ENCODE measurements at places on chromosomes 4 and X. TPM values are rescaled to one million over a fixed set of nuclear protein-coding genes. Genes with fewer than 3 reads are reported as not detected.

DNA sequence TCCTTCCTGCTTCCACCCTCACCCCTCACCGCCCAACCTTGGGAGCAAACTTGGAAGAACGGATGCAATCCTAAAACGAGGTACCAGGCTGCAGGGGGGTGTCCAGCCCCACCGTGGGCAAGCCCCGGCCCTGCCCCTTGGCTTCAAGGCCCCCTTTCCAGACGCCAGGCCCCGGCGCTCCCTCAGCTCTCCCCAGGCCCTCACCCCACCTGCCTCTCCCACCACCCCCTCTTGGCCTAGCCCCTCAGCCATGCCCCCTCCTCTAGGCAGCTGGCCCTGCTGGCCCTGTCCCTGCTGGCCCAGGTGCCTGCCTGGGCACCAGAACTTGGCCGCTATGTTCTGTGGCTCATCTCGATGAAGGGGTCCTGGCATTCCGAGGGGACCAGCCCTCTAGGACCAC is 33.8 kb downstream of the LRPAP1 start:
- DNase-seq = no peak

DNA sequence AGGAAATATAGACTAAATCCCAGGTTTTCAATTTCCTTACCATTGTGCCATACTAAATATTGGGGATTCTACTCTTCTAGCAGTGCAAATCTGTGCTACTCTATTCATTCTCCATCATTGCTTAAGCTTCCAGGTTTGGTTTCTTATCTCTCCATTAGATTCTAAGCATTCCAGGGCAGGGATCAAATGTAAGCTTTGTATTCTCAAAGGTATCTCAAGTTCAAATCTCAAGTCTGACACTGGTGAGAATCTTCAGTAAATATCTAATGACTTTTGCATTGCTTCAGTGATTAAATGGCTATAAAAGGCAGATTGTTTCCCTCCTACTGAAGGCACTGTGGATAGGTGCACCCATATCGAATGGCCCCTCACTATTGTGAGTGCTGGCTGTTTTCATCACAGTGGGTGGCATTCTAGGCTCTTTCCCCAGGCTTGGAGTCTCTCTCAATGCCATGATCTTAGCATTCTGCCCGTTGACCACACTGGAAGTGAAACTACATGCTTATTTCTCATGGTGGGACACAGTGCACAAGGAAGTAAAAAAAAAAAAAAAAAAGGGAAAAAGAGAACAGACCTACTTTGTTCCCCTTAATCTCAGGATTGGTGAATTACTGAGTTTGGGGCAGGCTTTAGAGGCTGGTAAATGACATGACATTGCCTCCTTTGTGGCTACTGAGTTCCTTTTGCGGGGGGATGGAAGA is 28.7 kb downstream of the FAM9C start:
- no peak for DNase-seq

GRCh38 chr4:87066403-87067123 is 131.8 kb downstream of the AFF1 start:
- no peak for DNase-seq

DNA sequence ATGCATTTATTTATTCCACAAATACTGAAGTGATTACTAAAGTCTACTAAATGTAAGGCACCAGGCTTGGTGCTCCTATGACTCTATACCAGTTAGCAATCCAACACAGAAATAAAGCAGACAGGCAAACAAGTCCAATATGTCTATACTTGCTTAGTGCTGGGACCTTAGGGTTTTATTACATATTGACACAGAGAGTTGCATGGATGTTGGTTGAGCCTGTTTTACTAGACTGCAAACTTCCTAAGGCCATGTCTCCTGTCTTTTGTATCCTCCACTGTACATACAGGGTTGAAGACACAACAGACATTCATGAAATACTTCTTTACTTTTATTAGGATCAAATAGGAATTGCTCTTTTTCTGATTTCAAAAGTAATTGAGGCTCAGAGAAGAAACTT is 69.0 kb downstream of the LNX1 start:
- no peak for DNase-seq

GRCh38 chr4:38529189-38530115 is 134.5 kb upstream of the KLF3 start:
- no peak for DNase-seq

DNA sequence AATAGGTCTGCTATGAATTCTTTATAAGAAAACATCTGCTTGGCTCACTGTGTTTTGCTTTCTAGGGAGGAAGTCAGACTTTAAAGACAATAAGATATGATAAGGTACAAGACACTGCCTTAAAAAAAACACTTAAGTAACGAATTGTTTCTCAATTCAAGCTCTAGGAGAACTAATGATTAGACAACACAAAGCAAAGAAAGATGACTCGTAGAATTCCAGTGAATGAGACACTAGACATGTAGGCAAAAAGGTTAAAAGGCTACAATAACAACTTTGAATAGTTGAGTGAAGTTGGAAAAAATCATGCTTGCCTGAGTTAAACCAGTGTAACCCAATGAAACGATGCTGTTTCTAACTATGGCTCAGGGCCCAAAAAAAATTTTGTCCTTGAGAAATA is 344.4 kb upstream of the ACTRT1 start:
- no peak for DNase-seq

- no peak for DNase-seq
These were observed 1.3 kb upstream of the CXorf65 start for GRCh38 chrX:71107762-71108360.

- DNase-seq = no peak
These were observed 6.4 kb upstream of the LONRF3 start for GRCh38 chrX:118968031-118968430.

DNA sequence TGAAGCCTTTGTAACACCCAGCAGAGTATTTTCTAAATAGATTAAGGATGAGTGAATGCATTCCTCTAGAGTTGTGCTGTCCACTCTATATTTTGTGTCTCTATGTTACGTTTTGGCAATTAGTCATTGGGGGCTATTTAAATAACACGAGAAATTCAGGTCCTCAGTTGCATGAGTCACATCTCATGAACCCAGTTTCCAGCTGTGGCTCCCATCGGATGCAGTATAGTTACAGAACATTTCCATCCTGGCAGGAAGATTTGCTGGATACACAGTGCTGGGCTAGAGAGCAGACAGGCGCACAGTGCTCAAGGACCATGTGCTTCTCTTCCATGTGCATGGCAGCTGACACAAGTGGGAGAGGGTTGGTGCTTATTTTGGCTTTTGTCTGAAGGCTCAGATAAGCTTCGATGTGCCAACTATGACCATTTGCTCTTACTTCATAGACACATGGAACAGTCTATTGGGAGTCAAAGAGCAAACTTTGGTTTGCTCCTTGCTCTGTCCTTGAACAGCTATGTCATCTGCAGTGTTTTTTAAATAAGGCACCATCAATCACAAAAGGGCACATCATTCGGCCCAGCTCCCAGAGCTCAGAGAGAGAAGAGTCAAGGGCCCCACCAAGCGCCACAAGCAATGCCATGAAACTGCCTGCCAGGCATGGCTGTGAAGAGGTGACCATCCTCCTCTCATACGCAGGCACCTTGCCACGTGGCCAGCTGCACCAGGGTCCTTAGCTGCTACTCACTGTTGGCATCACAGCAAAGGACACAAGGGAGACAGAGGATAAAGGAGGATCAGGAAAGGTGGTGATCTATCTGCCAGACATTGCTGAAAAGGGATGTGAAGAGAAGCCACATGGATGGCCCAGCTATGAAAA is 8.1 kb upstream of the STS start:
- no peak for DNase-seq

- DNase-seq = no peak
These were observed 43.5 kb downstream of the CLOCK start for GRCh38 chr4:55503169-55503568.

DNA sequence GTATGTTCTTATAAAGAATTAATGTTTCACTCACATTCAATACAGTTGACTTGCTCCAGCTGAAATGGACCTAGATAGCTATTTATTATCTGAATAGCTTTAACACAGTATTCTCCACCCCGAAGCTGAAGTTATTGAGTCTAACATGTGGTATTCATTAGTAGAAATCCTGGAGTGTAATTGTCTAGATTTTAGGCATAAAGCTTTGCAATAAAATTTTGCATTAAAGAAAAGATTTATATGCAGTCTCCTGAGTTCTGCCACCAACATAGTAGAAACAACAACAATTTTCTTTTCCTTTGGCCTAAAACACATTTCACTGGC is 90.2 kb upstream of the DCLK2 start:
- DNase-seq = no peak

- no peak for DNase-seq
These were observed 95.4 kb downstream of the TBL1X start for GRCh38 chrX:9560219-9560618.

DNA sequence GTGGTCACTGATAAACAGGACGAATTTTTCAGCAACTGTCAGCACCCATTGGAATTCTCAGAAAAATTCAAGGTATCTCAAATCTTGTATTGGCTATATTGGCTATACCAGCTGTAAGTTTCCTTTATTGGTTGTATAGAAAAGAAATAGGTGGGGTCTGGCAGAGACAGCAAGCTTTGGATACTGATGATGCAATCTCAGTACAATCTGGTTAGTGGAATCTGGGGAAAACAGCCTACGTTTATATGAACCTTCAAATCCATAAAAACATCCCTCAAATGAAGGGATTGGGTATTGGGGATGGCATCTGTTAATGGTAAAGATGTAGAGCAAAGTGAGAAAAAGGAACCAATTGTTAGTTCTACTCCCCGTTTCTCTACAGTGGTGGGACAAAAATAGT is 76.4 kb upstream of the MBNL3 start:
- no peak for DNase-seq

GRCh38 chr4:36211084-36211483 is 33.2 kb downstream of the ARAP2 start:
- DNase-seq = no peak

GRCh38 chr4:126738926-126739325 is 893.8 kb upstream of the INTU start:
- no peak for DNase-seq

GRCh38 chrX:1323315-1323714 is 13.3 kb upstream of the IL3RA start:
- DNase-seq = peak; percentile 58

DNA sequence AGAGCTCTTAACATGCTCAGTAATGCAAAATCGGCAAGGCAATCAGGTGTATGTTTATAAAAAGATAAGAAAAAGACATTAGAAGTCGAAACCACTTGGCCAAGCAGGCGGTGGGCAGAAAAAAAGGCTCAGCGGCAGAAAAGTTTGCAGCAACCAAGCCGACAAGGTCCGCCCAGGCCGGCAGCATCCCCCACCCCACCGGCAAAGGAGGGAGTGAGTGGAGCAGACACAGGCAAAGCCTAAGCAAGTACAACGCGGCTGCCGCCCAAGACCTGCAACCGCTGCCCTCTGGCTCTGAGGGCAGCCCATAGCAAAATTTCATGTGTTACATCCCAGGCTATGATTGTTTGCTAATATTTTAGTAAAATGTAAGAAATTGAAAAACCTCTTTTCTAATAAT is 125.4 kb upstream of the ZCCHC13 start:
- peak; percentile 24 for DNase-seq

- DNase-seq = no peak
These were observed 230.9 kb upstream of the TEX13A start for GRCh38 chrX:105451401-105451800.

GRCh38 chrX:110248578-110248977 is 69.3 kb downstream of the AMMECR1 start:
- DNase-seq = no peak

- no peak for DNase-seq
These were observed 83.6 kb upstream of the PGRMC2 start for GRCh38 chr4:128371001-128371777.

DNA sequence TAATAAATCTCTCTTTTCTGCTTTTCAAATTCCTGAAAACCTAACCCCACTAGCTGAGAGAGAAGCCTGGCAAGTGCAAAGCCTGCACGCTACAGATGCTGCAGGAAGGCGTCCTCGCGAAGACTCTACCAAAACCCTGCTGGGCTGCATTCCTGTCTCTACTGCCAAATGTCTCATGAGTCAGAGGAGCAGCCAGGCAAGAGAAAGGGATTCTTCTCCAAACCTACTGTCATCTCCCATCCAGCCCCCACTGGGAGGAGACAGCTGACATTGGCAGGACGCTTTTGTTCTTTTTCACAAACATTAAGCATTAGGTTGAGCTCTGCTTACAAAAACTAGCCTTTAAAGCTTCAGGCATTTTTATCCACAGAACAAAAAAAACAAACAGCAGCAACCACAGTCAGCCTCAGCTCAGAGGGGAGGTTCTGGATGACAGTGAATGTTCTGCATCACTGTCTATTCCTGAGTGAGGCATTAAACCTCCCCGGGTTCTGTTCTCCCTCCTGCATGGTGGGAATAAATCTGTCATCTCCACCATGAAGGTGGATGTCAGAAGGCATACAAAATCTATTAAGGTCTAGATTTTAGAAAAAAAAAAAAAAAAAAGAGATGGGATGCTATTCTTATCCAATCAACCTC is 18.0 kb downstream of the CRMP1 start:
- DNase-seq = no peak

- no peak for DNase-seq
These were observed 120.8 kb downstream of the EGF start for GRCh38 chr4:110033355-110034025.

DNA sequence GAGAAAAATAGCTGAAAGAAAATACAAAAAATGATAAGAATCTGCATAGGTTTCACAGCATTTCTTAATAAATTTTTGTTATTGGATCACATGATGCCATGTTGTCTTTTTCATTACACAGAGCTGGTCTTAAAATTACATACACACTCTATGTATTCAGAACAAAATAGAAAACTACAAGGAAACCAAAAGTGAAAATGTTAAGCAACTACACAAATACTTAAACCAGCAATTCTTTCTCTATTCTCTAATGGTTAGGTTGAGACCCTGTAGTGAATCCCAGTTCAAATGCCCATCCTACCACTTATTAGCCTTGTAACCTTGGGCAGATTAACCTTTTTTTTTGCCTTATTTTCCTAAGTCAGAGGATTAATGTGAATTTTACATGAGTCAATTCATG is 2311.2 kb downstream of the PCDH7 start:
- no peak for DNase-seq

- no peak for DNase-seq
These were observed 548.5 kb upstream of the IGFBP7 start for GRCh38 chr4:57658673-57659072.

SPATA18 gene
- polyA plus RNA-seq = 2.9 TPM

ABCG2 gene
- 3.9 TPM for polyA plus RNA-seq

KIAA1210 gene
- not detected for polyA plus RNA-seq

EVC2 gene
- polyA plus RNA-seq = 2.7 TPM

SSX2B gene
- not detected for polyA plus RNA-seq

BRCC3 gene
- 21.5 TPM for polyA plus RNA-seq

VCX3B gene
- not detected for polyA plus RNA-seq

ARHGEF38 gene
- 1.6 TPM for polyA plus RNA-seq

VMA21 gene
- 17.1 TPM for polyA plus RNA-seq

SLC26A1 gene
- 9.0 TPM for polyA plus RNA-seq

FAM120C gene
- polyA plus RNA-seq = 4.9 TPM

All from hepatocyte (in vitro differentiated cells).